ENCODE measurements at places on chromosomes 13 and 19.

- no peak for DNase-seq
Observed at GRCh38 chr13:106343836-106344235, 191.6 kb downstream of the EFNB2 start.

DNA sequence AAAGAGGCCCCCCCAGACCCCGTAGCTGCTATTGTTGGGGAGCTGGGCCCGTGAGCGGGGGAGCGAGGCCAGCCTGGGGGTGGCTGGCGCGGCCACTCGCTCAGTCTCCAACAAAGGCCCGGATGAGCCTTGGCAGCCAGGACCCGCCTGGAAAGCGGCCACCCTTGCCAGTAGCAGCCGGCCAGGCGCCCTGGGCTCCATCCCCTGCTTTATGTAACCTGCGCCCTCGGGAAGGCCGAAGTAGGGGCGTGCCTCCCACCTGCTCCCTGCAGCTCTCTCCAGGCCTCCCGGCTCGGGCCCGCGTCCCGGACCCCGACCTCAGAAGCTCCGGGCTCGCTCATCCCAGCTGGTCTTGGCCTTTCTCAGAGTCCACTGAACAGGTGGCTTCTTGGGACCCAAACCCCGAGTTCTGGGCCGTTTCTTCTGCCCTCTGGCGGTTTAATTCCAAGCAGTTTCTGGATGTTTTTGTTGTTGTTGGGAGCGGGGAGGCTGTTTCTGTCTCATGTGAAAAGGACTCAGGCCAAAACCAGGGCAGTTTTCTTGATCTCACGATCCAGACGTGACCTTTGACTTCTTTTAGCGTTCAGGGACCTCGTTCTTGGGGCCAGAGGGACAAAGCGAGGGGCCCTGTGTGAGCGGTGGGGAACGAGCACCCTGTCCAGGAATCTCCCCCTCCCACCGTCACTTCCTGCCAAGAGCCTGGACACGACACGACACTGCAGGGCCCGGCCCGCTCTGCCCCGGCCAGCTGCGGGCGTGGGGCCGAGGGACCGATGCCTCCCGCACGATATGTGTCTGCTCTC lies 1.2 kb downstream of the CDC34 start:
- peak; percentile 90 for DNase-seq

GRCh38 chr13:62432906-62433305 lies 1017.3 kb upstream of the PCDH20 start:
- no peak for DNase-seq

- DNase-seq = no peak
Observed at GRCh38 chr13:108834193-108834592, 204.8 kb downstream of the MYO16 start.

- DNase-seq = no peak
Observed at GRCh38 chr13:75764926-75765310, 128.8 kb downstream of the LMO7 start.
